ENCODE measurements at places on chromosomes 1 and 21. TPM values are rescaled to one million over a fixed set of nuclear protein-coding genes. Genes with fewer than 3 reads are reported as not detected.
A peak's percentile ranks its signal among the peaks of the same experiment; 100 is the strongest.

GRCh38 chr1:13600762-13601453, 17.3 kb downstream of the PDPN start:
- no peak for DNase-seq

DNA sequence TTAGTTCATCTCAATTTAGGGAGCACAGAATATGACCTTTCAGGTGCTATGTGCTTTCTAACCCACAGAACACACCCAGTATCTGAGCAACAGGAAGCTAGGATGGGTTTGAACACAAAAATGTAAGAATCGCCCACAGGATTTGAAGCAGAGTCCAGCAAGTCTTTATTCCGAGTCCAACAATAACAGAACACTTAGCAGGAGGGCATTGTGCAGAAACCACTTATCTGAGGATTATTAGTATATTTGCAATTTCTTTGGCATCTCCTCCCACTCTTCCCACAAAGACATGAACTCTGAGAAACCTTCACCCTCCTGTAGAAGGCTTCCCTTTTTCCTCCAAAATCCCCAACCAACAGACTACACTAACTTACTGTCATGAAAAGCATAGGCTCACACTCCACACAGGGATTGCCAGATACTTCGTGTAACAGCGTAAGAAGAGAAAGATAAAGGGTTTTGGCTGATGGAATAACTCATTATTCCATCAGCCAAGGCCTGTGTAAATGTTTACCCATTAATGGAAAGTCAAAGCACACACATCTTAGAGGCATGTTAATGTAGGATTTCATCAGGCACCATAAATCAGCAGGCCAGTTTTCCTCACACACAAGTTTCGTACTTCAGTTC, 16.1 kb downstream of the SIPA1L2 start:
- DNase-seq = no peak

- DNase-seq = no peak
Measured at GRCh38 chr1:203239081-203239480, 9.6 kb upstream of the CHIT1 start.

DNA sequence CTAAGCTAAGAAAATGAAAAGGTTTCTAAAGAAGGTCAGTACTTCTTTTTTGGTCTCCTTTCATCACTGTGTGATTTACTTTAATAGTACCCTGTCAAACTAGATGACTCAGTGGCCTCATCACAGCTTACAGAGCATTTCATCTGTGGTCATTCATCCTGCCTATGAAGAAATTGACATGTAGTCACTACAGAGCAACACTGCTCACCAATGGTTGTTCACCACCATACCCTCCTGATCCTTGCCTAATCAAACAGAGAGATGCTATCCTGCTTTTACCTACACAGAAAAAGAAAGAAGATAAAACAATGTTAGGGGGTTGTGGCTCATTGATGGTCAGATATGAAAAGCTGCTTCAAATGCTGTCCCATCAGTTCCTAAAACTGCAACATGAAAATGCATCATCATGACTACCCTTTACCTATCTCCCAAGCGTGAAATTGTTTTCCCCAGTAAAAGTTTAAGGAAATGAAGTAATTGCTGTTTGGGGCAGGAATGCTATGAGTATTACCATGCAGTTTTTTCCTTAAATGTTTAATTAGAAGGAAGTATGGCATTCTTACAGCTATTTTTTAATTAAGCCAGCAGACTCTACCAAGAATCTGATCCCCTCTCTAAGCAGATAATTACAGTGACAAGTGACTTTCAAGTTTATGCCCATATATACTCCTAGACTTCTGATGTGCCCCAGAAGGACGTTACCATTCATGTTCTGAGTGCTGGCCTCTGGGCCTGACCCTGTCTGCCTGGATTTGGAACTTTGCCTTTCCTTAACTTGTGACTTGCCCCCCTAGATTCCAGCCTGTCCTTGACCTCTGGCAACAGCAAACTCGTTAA, 46.1 kb upstream of the FBXO28 start:
- no peak for DNase-seq

DNM3 gene
- 3.9 TPM for polyA plus RNA-seq

GBP6 gene
- not detected for polyA plus RNA-seq

DNA sequence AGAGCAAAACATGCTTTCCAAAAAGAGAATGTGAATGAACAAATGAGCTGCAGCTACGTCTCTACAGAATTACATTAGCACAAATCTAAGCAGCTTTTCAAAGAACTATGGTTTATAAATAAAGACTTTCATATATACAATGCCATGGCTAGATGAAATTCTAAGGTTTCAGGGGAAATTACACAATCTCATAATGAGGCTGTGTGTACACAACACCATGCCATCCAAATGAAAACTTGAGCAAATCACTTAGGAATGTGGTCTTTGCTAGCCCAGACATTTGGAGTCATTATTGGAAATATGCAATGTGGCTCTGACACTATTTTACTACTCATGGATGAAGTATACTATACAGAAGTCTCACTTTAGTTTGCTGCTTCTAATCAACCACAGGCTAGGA, 37.5 kb downstream of the SPAG17 start:
- no peak for DNase-seq

- DNase-seq = no peak
Measured at GRCh38 chr1:92902406-92902744, 58.9 kb downstream of the DIPK1A start.

GRCh38 chr1:218274511-218274910, 10.6 kb upstream of the RRP15 start:
- DNase-seq = no peak

GRCh38 chr1:186653312-186653711, 26.9 kb downstream of the PTGS2 start:
- DNase-seq = no peak

ZNF678 gene
- polyA plus RNA-seq = 16.9 TPM

ID3 gene
- 264 TPM for polyA plus RNA-seq

GRCh38 chr1:183416850-183417771, 1.1 kb downstream of the NMNAT2 start:
- DNase-seq = peak; percentile 83

ACTA1 gene
- 1.9 TPM for polyA plus RNA-seq

PROK1 gene
- 0.17 TPM for polyA plus RNA-seq
